ENCODE measurements at places on chromosomes 4 and X. TPM values are rescaled to one million over a fixed set of nuclear protein-coding genes. Genes with fewer than 3 reads are reported as not detected.
A peak's percentile ranks its signal among the peaks of the same experiment; 100 is the strongest.

- H3K27ac ChIP-seq: peak overlapping the region; percentile 70
- no peak for DNase-seq
- H3K27me3 ChIP-seq: no peaks in the 10 kb centered on the region
- peaks cover 3% of the 10 kb centered on the region for H3K4me1 ChIP-seq
- no peaks in the 10 kb centered on the region for H3K36me3 ChIP-seq
Observed at GRCh38 chr4:168830777-168831512, 179.1 kb downstream of the CBR4 start.

- no peaks in the 10 kb centered on the region for H3K27me3 ChIP-seq
- no peaks in the 10 kb centered on the region for H3K4me1 ChIP-seq
- H3K27ac ChIP-seq: no peak overlapping the region
- H3K4me3 ChIP-seq: no peak overlapping the region
- no peaks in the 10 kb centered on the region for H3K36me3 ChIP-seq
- DNase-seq: no peak
Observed at GRCh38 chr4:125808022-125808421, 493.3 kb downstream of the FAT4 start.

GRCh38 chrX:53728506-53728905 is 42.0 kb upstream of the HUWE1 start:
- H3K4me3 ChIP-seq: no peak overlapping the region
- DNase-seq: no peak

- no peaks in the 10 kb centered on the region for H3K27me3 ChIP-seq
- no peaks in the 10 kb centered on the region for H3K36me3 ChIP-seq
- no peak for DNase-seq
- H3K4me3 ChIP-seq: no peak overlapping the region
Observed at GRCh38 chr4:154478547-154478946, 13.1 kb downstream of the DCHS2 start.

DNA sequence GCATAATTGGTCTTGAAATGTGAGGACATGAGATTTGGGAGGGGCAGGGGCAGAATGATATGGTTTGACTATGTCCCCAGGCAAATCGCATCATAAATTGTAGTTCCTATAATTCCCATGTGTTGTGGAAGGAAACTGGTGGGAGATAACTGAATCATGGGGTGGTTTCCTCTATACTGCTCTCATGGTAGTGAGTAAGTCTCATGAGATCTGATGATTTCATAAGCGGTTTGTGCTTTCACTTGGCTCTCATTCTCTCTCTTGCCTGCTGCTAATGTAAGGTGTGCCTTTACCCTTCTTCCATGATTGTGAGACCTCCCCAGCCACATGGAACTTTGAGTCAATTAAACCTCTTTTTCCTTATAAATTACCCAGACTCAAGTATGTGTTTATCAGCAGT is 2595.9 kb downstream of the PCDH7 start:
- H3K36me3 ChIP-seq: no peaks in the 10 kb centered on the region
- H3K27ac ChIP-seq: no peak overlapping the region
- H3K27me3 ChIP-seq: no peaks in the 10 kb centered on the region
- H3K4me3 ChIP-seq: no peak overlapping the region

- no peak overlapping the region for H3K4me3 ChIP-seq
- H3K27me3 ChIP-seq: peaks cover 17% of the 10 kb centered on the region
- no peak for DNase-seq
- H3K27ac ChIP-seq: no peak overlapping the region
- no peaks in the 10 kb centered on the region for H3K4me1 ChIP-seq
Observed at GRCh38 chr4:153038623-153039311, 102.6 kb downstream of the FHDC1 start.

DNA sequence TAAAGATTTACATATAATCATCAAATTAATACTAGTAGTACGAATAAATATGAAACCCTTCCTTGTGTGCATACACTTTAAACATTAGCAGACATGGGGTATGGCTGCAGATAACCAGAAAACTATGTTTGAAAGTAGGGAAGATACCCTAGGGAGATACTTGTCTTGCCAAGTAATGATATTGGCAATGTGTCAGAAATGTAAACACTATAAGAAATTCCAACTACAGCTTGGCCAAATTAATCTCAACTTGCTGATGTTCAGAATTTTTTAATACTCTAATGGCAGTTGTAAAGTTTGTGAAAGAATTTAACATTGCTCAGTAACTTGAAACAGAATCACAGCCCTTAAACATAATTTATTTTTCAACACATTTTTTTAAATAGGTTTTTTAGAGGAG is 27.4 kb upstream of the HPGD start:
- no peak overlapping the region for H3K4me3 ChIP-seq
- DNase-seq: no peak
- no peaks in the 10 kb centered on the region for H3K4me1 ChIP-seq

DNA sequence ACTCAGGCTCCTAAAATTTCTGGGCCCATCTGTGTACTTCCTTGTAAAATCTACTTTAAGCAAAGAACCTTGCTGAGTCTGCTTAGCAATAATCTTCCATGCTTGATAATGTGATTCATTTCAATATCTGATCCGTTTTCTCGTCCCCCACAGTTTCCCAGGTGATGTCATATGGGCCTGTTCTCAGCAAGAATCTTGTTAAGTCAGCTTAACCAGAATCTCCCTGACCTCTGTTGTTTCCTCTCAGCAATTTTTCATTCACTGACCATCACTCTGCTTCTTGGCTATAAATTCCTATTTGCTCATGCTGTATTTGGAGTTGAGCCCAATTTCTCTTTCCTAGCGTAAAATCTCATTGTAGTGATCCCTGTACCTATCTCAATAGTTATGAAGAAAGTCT is 13.9 kb downstream of the CSN2 start:
- H3K36me3 ChIP-seq: no peaks in the 10 kb centered on the region
- DNase-seq: no peak
- H3K27ac ChIP-seq: no peak overlapping the region
- H3K4me1 ChIP-seq: no peaks in the 10 kb centered on the region
- no peak overlapping the region for H3K4me3 ChIP-seq
- H3K27me3 ChIP-seq: no peaks in the 10 kb centered on the region

- no peak overlapping the region for H3K4me3 ChIP-seq
- H3K27ac ChIP-seq: no peak overlapping the region
- H3K27me3 ChIP-seq: no peaks in the 10 kb centered on the region
Observed at GRCh38 chr4:139973616-139974015, 180.4 kb downstream of the MAML3 start.

DNA sequence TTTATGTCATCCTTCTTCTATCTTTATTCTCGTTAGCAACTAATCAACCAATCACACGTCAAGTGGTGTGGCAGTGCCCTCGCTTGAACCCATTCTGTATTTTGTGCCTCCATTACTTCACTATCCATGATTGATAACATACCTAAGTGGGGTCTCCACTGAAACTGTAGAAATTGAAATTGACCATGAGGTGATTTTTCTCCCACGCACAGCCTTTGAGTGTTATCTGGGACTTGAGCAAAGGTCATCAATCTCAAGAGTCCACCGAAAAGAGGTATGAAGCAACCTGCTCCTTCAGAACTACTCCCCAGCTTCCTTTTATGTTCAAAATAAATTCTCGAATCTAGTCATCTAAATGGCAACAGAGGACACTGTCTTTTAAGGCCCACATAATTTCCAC is 111.1 kb downstream of the SCD5 start:
- no peak overlapping the region for H3K27ac ChIP-seq
- H3K4me3 ChIP-seq: no peak overlapping the region
- no peaks in the 10 kb centered on the region for H3K27me3 ChIP-seq
- H3K36me3 ChIP-seq: no peaks in the 10 kb centered on the region

DNA sequence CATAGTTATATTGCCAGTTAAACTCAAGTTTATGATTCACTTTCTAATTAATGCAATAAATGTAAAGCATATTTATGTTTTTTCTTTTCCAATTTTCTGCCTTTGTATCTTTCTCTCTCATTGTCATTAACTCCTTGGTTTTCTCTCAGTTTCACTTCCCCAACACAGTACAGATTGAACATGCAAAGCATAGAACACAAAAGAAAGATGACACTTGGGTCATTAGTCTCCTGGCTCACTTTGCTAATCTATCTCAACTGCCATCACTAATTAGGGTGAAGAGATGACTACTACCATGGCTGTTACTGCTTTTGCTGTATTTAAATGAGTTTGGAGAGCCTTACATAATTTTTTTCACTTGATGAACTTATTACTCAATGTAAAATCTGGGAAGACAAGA is 12.3 kb upstream of the NAA11 start:
- H3K4me1 ChIP-seq: no peaks in the 10 kb centered on the region
- no peaks in the 10 kb centered on the region for H3K36me3 ChIP-seq
- no peak overlapping the region for H3K27ac ChIP-seq
- no peaks in the 10 kb centered on the region for H3K27me3 ChIP-seq
- H3K4me3 ChIP-seq: no peak overlapping the region

GRCh38 chr4:87560802-87561201 is 31.6 kb upstream of the SPARCL1 start:
- no peaks in the 10 kb centered on the region for H3K4me1 ChIP-seq
- H3K36me3 ChIP-seq: no peaks in the 10 kb centered on the region
- H3K27ac ChIP-seq: no peak overlapping the region
- no peak overlapping the region for H3K4me3 ChIP-seq

- DNase-seq: no peak
- no peaks in the 10 kb centered on the region for H3K36me3 ChIP-seq
Observed at GRCh38 chr4:101141230-101141629, 206.1 kb downstream of the PPP3CA start.

- H3K4me1 ChIP-seq: no peaks in the 10 kb centered on the region
- peak overlapping the region; percentile 42 for H3K27ac ChIP-seq
- no peaks in the 10 kb centered on the region for H3K36me3 ChIP-seq
- peaks cover 76% of the 10 kb centered on the region for H3K27me3 ChIP-seq
- DNase-seq: peak; percentile 85
Observed at GRCh38 chr4:173522160-173522950, 7.7 kb downstream of the HAND2 start.

DNA sequence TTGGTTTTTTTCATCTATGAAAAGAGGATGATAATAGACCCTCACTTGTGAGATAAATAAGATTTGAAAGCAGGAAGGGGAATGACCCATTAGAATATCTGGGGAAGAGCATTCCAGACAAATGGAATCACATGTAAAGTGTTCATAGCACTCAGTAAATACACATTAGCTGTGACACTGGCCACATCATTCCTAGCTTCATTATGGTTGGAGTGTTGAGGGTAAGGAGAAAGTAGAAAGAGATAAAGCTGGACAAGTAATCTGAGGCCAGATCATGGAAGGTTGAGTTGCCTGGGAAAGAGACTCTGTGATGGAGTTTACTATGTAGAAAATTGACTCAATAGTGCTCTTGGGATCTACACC is 6.9 kb upstream of the PGRMC1 start:
- H3K27ac ChIP-seq: no peak overlapping the region
- H3K4me1 ChIP-seq: no peaks in the 10 kb centered on the region
- DNase-seq: no peak
- H3K36me3 ChIP-seq: no peaks in the 10 kb centered on the region

GRCh38 chrX:108270739-108271396 is 167.4 kb downstream of the COL4A6 start:
- peak; percentile 12 for DNase-seq
- H3K36me3 ChIP-seq: no peaks in the 10 kb centered on the region
- peaks cover 2% of the 10 kb centered on the region for H3K27me3 ChIP-seq

- no peaks in the 10 kb centered on the region for H3K4me1 ChIP-seq
- H3K27ac ChIP-seq: no peak overlapping the region
- no peaks in the 10 kb centered on the region for H3K27me3 ChIP-seq
- H3K4me3 ChIP-seq: no peak overlapping the region
Observed at GRCh38 chrX:36957425-36958328, 50.5 kb upstream of the FAM47C start.

- H3K27ac ChIP-seq: no peak overlapping the region
- H3K36me3 ChIP-seq: no peaks in the 10 kb centered on the region
- peaks cover 2% of the 10 kb centered on the region for H3K4me1 ChIP-seq
- H3K27me3 ChIP-seq: no peaks in the 10 kb centered on the region
- no peak overlapping the region for H3K4me3 ChIP-seq
Observed at GRCh38 chr4:118921786-118922185, 33.1 kb downstream of the SYNPO2 start.

DNA sequence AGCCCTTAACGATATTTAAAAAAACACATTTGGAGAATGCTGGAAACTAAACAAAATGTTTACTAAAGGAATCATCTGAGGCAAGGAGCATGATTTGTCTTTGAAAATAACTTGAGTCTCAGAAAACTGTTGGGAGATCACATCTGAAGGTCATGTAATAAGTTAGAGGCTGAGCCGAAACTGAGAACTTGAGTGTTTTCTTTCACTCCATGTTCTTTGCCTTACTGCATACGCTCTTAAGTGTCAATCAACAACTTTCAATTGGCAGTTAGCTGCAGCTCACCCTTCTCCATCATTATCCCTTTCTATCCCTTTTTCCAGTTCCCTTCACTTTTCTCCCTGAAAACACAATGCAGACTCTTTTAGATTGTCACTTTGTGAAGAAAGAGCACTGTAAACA is 216.2 kb downstream of the ADGRA3 start:
- DNase-seq: no peak
- no peak overlapping the region for H3K27ac ChIP-seq
- no peaks in the 10 kb centered on the region for H3K36me3 ChIP-seq
- no peak overlapping the region for H3K4me3 ChIP-seq

- no peaks in the 10 kb centered on the region for H3K27me3 ChIP-seq
- H3K27ac ChIP-seq: no peak overlapping the region
- H3K4me3 ChIP-seq: no peak overlapping the region
- DNase-seq: no peak
- no peaks in the 10 kb centered on the region for H3K36me3 ChIP-seq
- H3K4me1 ChIP-seq: no peaks in the 10 kb centered on the region
Observed at GRCh38 chr4:93351846-93352245, 476.7 kb upstream of the ATOH1 start.

DNA sequence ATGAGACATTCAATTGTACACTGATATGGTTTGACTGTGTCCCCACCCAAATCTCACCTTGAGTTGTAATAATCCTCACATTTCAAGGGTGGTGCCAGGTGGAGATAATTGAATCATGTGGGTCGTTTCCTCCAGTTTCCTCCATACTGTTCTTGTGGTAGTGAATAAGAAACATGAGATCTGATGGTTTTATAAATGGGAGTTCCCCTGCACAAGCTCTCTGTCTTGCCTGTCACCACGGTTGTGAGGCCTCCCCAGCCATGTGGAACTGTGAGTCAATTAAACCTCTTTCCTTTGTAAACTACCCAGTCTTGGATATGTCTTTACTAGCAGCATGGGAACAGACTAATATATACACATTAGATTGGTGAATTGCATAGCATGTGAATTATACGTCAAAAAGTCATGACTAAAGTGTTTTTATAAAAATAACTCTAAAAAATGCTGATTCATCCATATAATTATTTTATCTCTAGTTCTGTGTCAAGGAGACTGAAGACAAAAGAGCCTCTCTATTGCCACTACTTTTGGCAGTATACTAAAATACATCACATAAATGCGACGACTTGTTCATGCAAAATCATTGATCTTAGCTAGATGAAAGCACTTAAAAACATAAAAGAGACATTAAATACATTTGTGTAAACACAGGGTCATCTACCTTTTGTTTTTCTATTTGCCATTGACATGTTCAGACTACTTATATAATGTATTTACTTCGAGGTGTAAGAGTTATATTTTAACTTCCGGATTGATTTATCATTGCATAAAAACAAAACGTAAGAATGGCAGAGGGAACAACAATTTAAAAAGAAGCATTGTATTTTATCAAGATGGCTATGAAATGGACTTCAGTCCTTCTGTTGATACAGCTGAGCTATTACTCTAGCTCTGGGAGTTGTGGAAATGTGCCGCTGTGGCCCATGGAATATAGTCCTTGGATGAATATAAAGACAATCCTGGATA is 50.1 kb downstream of the YTHDC1 start:
- H3K4me3 ChIP-seq: no peak overlapping the region
- peaks cover 2% of the 10 kb centered on the region for H3K27me3 ChIP-seq
- H3K36me3 ChIP-seq: no peaks in the 10 kb centered on the region
- no peak overlapping the region for H3K27ac ChIP-seq

FAM47A gene
- total RNA-seq: not detected

SPANXD gene
- total RNA-seq: not detected

PPARGC1A gene
- under 0.01 TPM for total RNA-seq

CT45A3 gene
- total RNA-seq: not detected

GLRB gene
- total RNA-seq: 3.9 TPM

HEPH gene
- 23.5 TPM for total RNA-seq

PAK3 gene
- total RNA-seq: 0.56 TPM

HSD17B13 gene
- total RNA-seq: under 0.01 TPM

RNF212 gene
- under 0.01 TPM for total RNA-seq

All from IMR-90 (cell line).